Right renal pelvis (tissue), 4 donors: ENCODE measurements at places on chromosomes 3 and 15. TPM values are rescaled to one million over a fixed set of nuclear protein-coding genes. Genes with fewer than 3 reads are reported as not detected.

TNFAIP8L3 gene
- 2.4 TPM for polyA plus RNA-seq

MORC1 gene
- 0.79 TPM for polyA plus RNA-seq

TEX9 gene
- polyA plus RNA-seq = 34.7 TPM

SOX14 gene
- not detected for polyA plus RNA-seq

SI gene
- not detected for polyA plus RNA-seq

ANP32A gene
- 281 TPM for polyA plus RNA-seq

C2CD4B gene
- 0.65 TPM for polyA plus RNA-seq

LRTM1 gene
- not detected for polyA plus RNA-seq

UBAP1L gene
- polyA plus RNA-seq = 3.7 TPM

AHSG gene
- 3.1 TPM for polyA plus RNA-seq

MEIS2 gene
- polyA plus RNA-seq = 130 TPM

SLC6A11 gene
- not detected for polyA plus RNA-seq

SLC22A13 gene
- polyA plus RNA-seq = 1.9 TPM

ADAMTS7 gene
- polyA plus RNA-seq = 35.1 TPM

COMMD2 gene
- polyA plus RNA-seq = 68.2 TPM

CCDC54 gene
- not detected for polyA plus RNA-seq

RHOV gene
- polyA plus RNA-seq = 1.8 TPM

FANCD2OS gene
- 0.13 TPM for polyA plus RNA-seq

GPR160 gene
- polyA plus RNA-seq = 53.5 TPM

MCF2L2 gene
- polyA plus RNA-seq = 0.40 TPM

CFAP91 gene
- 24.1 TPM for polyA plus RNA-seq

XRN1 gene
- polyA plus RNA-seq = 29.2 TPM
